ENCODE measurements at places on chromosomes 11 and 22.

GRCh38 chr11:45157247-45158209 lies 11.1 kb downstream of the PRDM11 start:
- no peak for DNase-seq

DNA sequence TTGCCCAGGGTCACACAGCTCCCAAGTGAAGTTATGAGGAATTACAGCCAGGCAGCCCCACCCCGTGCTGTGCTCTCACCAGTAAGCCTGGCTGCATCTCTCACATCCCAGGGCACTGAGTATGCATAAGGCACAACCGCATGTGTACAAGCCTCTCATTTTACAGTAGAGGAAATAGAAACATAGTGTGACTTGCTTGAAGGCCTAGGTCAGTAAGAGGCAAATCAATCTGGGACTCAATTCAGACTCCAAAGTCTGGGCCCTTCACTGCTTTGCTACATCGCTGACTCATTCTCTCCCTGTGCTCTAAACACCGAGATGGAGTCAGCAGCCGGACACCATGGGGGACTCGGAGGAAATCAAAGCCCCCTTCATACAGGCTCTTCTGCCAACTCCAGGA lies 7.9 kb downstream of the ABTB2 start:
- no peak for DNase-seq

DNA sequence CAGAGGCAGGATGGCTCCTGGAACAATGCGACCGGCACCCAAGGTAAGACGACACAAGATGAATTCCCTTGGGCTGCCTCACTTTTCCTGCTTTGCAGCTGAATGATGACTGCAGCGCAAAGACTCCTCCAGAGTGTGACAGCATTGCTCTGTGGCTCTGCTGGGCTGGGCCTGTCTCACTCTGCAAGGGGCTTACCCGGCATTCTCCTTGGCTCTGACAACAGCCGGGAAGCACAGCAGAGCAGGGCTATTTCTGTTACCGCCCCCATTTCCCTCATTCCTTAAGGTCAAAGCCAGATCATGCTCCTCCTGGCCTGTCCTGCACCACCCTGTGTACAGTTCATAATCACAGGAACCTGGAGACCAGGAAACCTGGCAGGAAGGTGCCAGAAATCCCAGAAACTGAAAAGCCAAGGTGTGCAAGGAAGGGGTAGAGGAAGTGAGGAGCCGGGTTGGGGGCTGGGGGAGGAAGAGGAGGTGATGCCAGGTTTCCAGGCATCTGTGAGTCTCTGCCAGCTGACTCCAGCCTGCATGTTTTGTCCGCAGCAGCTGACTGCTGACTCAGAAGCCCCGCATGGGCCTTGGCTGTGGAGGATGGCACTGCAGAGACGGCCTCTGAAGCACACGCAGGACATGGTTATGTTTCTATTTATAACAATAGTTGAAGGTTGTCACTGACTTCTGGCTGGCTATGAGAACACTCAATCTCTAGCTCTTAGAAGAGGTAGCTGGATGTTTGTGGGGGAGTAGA lies 113.6 kb downstream of the MICAL3 start:
- DNase-seq, result peak; percentile 71

GRCh38 chr11:94128291-94128745 lies 323 bp upstream of the PANX1 start:
- no peak for DNase-seq

- no peak for DNase-seq
Measured at GRCh38 chr11:102664001-102664752, 39.0 kb upstream of the MMP20 start.

All from ovary (tissue), 10 donors.